ENCODE measurements at places on chromosomes 11 and 22.

DNA sequence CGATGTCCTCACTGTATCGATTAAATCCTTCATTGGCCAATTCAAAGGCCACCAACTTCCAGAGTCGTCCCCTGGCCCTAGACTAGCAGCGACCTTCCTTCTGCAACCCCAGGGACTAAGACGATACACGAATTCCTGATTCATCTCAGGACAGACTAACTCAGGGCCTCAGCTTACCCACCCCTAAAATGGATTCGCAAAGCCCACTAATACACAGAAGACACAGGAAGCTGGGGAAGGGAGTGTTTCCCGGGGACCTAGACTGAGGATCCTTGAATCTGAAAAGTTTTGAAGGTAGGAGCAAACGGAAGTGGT is 509 bp downstream of the LAMTOR1 start:
- no peak for DNase-seq

GRCh38 chr22:40279017-40279416 is 67.3 kb upstream of the ADSL start:
- no peak for DNase-seq

DNA sequence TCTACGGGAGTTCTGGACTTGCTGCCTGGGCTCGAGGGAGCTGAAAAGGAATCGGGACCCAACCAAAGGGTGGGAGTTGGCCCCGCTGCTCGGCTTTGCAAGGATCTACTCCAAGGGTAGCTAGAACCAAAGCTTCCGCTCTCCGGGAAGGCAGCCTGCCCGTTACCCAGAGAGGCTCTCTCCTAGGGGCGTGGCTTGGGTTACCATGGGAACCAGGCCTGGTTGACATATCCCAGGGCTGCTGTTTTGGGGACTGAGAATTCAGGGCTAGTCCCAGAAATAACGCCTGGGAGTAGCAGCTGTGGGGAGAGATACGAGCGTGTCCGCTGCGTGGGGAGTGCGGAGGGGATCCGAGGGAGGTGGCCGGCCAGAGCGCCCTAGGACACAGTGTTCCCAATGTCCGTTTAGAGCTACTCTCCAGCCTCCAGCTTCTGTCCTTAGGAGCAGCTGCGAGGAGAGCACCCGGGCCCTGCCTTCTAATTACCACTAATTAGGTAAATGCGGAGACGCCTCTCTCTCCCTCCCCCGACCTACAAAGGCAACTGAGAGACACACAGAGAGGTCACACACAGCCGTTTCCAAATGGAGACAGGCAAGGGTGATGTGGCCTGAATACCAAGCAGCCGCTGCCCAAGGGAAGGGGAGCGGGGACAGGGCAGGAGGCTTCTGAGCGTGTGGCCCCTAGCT is 141.6 kb upstream of the CADM1 start:
- no peak for DNase-seq

GRCh38 chr11:94586978-94587377 is 19.8 kb downstream of the PIWIL4 start:
- no peak for DNase-seq

GRCh38 chr11:76023236-76024068 is 182.8 kb downstream of the WNT11 start:
- DNase-seq: no peak

DNA sequence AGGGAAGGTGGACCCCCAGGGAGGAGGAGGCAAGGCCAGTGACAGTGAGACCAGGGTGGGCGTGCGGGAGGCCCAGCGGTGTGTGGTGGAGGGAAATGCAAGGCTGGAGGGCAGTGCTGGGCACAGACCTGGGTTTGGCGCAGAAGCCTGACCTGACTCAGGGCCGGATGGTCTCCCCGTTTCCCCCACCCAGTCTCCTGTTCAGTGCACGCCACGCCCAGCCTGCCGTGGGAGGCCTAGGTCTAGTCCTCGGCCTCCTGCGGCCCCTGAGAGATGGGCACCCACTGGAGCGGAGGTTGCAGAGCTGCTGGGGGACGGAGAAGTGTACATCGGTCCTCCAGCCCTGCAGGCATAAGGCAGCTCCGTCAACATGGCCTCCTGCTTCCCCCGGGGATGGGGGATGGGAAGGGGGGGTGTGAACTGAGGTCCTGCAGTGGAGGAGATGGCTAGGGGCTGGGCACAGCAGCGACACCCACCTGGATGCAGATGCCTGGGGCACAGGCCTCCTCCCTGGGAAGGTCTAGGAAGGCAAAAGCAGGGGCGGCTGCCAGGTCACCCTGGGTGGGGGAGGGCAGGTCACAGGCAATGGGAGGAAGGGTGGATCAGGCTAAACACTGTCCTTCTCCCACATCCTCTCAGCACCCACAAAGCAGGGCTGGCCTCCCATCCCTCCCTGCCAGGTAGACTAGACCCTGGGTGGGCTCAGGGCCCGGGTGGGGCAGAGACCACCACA is 15.9 kb downstream of the IL17REL start:
- DNase-seq: no peak

DNA sequence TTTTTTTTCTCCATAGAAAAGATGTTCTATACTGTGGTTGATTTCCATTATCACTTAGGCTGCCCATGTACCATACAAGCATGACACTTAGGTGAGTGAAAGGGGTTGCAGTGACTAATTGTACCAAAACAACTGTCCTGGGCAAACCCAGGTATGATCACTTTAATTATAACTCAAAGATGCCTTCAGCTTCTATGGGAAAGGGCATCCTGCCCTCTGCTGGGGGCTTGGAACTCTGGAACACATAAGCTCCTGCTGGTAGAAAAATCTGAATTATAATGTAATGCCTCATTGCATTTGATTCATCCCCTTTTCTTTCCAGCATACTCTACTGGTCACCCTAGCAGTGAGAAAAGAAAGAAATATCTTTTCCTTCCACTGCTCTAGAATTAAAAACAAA is 206.3 kb downstream of the DDX10 start:
- DNase-seq: no peak

- no peak for DNase-seq
Measured at GRCh38 chr11:71305041-71305440, 52.7 kb upstream of the SHANK2 start.

DNA sequence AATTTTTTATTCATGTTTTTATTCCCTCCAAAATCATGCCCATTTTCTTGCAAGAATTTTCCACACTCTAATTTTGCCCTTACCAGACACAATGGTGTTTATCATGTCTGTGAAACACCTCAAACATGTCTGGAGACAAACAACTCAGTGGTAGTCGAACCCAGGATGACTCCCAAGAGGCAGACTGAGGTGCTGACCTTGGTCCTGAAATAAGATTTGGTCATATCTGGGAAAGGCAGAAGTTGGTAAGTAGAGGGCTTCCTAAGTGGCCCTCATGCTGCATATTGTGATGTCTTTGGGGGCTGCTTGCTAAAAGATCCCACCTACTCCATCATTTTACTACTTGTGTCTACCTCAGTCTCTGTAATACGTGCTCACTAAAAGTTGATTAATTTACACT is 369.4 kb upstream of the ISX start:
- DNase-seq: no peak

DNA sequence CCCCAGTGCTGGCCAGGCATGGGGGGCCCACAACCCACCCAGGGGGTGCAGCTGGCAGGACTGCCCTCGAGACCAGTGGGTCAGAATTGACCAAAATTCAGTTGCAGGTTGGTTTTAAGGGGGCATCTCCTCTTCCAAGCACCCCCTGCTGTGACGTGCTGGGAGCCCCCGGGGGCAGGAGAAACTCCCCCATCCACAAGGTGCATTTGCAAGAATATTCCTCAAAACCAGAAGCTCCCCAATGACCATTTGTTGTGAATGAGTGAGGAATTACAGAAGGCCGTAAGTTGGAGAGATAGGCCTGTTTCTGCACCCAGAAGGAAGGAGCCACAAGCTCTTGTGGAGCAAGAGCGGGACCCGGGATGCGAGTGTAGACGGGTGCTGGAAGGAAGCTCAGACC is 414.5 kb downstream of the BRD1 start:
- no peak for DNase-seq

GRCh38 chr22:38531251-38531938 is 25.3 kb upstream of the DDX17 start:
- peak; percentile 40 for DNase-seq

DNA sequence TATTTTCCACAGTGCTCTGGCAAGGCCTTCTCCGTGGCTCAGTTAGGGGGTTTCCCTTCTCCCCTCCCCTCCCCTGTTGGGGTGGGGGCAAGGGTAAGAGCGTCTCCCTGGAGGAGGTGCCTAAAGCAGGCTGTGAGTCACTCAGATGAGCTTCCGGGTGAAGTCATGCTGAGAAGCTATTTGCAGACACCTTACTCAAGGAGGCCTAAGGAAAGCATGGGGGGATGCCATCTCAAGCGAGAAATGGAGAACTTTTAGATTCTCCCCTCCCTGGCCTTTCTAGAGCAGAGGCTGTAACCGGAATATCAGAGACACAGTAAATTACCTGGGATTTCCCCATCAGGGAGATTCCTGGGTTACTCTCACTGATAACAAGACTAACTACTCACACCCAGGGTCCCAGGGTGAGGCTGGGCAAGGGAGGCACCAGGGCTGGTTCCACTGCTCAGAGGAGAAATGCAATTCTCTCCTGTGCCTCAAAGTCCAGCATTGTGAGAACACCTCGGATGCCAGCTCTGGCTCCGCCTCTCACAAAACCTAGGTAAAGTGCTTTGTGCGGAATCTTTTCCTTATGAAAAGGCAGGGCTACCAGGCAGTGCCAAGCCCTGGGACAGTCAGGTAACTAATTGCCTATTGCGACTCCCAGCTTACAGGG is 123.6 kb downstream of the ABTB2 start:
- DNase-seq: peak; percentile 35

DNA sequence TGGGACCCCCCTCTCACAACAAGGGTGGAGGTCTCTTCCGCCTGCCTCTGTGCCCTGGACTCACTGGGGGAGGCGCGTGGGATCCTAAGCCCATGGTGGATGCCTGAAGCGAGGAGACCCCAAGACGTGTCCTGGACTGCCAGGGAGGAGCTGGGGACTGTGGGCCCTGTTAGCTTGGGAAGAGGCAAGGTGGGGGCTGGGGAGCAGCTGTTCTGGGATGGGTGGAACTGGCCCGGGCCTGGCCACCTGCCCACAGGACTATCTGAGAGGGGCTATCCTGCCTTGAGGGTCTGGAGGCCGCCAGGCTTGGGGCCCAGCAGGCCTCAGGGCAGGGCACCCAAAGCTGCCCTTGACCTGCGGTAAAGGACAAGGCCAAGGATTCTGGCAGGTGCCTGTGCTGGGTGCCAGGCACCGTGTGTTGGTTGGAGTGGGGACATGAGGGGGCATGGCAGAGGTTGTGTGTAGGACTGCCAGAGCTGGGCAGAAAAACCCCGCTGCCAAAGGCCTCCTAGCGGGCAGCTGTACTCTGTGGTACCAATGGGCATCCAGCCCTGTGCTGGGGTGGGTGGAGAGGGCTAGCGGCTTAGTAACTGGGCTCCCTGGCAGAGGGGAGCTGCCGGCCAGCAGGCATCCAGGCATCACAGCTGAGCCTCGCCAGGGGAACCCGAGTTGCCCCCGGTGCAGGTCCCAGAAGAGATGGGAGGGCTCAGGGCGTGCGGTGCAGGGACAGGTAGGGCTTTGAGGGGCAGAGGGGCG is 670 bp downstream of the LSP1 start:
- DNase-seq: no peak

DNA sequence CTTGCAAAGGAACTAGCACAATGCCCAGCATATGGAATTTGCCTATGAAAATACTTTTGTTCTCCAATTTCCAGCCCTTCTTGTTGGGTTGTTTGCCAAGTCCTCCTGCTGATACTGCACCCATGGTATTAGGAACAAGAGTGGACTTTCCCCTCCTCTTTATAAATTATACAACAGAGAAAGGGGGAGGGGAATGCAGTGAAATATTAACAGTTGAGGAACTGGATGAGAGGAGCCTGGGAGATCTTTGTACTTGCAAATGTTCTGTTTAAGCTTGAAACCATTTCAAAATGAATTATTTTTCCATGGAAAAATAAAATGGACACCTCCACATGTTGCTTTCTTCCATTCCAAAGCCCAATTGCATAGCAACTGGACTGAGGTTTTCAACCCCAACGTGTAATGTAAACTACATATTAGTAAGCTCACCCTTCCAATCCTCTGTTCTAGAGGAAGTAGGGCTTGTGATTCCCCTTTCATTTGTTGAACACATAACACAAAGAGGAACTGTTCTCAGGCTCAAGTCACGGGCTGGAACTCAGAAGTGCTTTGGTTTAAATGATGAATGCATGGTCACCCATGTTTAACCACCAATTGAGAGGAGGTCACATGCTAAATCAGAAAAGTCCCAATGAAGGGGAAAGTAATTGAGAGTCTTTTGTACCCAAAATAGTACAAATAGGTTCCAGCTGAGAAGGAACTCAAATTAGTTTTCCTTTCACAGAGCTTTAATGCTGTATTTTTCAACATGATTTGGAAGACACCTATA is 66.2 kb upstream of the ZC3H12C start:
- no peak for DNase-seq

DNA sequence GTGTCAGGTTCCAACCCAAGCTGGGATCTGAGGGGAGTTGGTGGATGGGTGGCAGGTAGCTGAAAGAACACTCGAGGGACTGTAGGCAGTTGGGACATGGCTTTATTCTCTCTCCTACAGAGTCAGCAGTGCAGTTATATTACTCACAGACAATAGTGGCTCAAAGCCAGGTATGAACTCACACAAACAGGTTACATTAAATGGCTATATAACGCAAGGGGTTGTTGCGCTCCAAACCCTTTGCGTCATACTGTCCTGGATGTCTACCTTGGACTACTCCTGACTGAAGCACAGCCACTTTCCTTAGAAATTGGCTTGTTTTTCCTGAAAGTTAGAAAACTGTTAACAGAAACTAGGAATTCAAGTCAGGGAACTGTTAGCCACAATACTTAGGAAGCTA is 66.4 kb upstream of the OR4B1 start:
- DNase-seq: no peak

DNA sequence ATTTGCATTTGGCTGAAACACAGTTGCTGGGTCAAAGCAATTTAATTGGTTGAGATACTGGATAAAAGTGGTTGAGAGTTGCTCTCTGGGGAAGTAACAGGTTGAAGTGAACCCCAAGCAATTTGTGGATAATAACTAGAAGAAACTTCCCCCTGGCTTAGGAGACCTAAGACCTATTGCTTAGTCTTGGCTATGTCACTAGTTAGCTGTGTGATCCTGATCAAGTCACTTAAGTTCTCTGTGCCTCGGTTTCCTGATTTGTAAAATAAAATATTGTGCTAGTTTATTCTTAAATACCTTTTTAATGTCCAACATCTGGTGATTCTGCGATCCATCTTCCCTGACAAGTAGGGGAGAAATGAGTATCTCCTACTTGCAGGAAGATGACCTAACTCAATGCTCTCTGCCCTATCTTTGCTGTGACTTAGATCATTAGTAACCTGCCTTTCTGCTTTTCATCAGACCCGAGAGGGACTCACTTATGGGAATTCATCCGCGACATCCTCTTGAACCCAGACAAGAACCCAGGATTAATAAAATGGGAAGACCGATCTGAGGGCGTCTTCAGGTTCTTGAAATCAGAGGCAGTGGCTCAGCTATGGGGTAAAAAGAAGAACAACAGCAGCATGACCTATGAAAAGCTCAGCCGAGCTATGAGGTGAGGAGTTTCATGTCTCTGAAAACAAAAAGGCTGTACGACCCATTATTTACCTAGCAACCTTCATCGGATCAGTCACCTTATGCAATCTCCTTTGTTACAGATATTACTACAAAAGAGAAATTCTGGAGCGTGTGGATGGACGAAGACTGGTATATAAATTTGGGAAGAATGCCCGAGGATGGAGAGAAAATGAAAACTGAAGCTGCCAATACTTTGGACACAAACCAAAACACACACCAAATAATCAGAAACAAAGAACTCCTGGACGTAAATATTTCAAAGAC is 37.5 kb downstream of the EHF start:
- DNase-seq: no peak
